ENCODE measurements at places on chromosomes 7 and 10.

- DNase-seq: no peak
Measured at GRCh38 chr10:121675344-121675743, 77.1 kb upstream of the FGFR2 start.

DNA sequence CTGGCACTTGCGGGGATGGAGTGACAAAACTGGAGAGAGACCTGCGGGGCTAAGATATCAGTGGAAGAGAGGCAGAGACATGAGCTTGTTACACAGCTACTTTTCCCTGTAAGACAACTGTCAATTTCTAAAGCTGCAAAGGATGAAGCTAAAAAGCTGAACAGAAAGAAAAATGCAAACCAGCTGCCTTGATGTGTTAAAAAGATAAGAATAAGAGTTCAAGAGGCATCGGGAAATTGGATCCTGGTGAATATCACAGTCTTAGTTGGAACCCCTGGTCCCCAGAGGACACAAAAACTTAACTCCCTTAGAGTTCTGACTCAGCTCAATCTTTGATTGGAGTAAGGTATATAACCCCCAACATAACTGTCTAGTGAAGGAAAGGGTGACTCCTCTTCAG, 38.8 kb downstream of the VPS41 start:
- no peak for DNase-seq

DNA sequence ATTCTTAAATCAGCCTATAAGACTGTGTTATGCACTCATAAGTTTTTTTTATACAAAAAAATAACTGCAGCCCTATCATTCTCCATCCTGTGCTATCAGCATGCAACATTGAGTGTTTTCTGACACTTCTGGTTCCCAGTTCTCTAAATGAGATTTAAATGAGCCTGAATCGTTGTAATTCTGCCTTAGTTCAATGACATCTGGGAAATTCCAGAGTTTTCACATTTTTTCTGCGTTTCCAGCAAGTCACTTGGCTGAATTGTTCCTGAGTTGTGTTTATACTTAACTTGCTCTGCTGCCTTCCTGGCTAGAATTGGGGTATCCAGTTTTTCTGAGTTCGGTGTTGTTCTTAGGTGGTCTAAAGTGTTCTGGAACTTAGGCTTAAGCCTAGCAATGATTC, 636.1 kb upstream of the FZD8 start:
- no peak for DNase-seq

DNA sequence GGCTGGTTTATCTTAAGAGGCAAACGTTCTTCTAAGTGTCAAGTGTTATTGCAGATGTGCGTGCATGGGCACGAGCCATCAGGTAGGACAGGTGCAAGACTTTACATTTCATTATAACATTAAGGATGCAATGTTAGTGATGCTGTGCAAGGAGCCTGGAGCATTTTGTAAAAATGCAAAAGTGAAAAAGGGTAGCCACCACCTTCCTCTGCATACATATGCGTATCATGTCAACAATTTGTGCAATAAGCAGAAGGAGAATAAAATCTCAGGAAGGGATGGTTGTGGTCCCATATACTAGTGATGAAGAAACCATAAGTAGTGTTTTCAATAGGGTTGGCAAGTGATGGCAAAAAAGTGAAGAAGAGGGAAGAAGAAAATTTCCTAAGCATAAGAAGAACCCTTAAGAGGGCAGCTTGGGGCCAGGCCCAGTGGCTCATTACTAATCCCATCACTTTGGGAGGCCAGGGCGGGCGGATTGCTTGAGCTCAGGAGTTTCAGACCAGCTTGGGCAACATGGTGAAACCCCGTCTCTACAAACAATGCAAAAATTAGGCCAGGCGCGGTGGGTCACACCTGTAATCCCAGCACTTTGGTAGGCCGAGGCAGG, 7.5 kb downstream of the PIK3AP1 start:
- DNase-seq: no peak

DNA sequence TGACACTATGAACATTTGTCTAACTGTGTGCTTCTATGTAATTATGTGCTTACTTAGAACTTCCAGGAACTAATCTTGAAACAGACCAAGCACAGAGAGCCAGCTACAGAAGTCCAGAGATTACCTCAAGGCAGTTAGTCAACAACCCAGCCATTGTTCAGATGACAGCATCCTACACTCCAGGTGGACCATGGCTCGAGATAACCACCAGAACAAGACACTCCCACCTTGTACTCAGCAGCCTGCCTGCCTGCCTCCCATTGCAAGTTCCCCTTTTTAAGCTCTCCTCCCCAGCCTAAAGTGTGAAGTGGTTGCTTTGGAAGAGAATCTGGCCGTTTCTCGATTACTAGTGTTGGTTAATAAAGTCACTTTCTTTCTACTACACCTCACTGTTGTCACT, 1080.6 kb upstream of the LRRN3 start:
- no peak for DNase-seq

- DNase-seq: no peak
Measured at GRCh38 chr7:16904076-16904475, 22.3 kb upstream of the AGR3 start.

GRCh38 chr7:1919539-1920265, 249.6 kb downstream of the ELFN1 start:
- no peak for DNase-seq

- no peak for DNase-seq
Measured at GRCh38 chr7:52017802-52018679, 701.4 kb upstream of the COBL start.

- no peak for DNase-seq
Measured at GRCh38 chr7:148334959-148335577, 255.5 kb upstream of the C7orf33 start.

- DNase-seq: no peak
Measured at GRCh38 chr10:43194859-43195258, 56.6 kb downstream of the CSGALNACT2 start.

DNA sequence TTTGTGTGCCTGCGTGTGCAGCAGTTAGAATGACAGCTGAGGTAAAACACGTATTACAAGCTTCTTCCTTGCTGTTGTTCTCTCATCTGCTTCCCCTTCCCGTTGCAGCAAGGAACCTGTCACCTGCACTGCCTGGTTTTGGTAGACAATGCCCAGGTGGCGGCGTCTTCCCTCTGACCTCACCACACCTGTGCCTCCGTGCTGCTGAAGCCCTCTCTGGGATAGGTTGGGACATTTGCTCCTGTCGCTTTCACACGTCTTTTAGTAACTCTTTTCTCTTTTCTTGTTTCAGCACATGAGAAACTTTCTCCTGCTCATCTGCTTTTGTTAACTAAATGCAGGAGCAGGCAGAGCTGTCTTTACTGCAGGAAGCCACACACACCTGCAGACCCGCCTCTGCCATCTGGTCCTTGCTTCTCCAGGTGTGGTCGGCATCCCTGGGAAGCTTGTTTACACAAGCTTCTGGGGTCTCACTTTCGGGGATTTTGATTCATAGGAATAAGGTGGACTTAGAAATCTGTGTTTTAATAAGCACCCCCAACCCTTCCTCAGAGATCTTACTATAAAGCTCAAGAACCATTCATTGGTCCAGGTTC, 60.7 kb upstream of the EXOC6 start:
- no peak for DNase-seq

GRCh38 chr7:99290980-99291607, 18.5 kb downstream of the MYH16 start:
- DNase-seq: no peak

DNA sequence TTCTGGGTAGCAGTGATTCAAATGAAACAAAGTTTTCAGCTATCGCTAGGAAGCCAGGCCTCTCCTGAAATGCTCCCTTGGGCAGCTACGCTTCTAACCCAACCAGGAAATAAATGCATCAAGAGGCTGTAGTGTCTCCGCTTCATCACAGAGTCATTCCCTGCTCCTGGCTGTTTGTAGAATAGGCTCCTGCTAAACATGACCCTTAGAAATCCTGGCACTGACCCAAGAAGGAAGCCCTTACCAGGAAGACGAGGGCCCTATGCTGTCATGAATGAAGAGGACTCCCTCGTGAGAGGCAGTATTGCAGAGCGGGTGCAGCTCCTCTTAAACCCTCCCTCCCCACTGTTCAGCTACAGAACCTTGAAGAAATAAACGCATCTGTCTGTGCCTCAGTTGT, 48.3 kb downstream of the NOD1 start:
- DNase-seq: no peak

DNA sequence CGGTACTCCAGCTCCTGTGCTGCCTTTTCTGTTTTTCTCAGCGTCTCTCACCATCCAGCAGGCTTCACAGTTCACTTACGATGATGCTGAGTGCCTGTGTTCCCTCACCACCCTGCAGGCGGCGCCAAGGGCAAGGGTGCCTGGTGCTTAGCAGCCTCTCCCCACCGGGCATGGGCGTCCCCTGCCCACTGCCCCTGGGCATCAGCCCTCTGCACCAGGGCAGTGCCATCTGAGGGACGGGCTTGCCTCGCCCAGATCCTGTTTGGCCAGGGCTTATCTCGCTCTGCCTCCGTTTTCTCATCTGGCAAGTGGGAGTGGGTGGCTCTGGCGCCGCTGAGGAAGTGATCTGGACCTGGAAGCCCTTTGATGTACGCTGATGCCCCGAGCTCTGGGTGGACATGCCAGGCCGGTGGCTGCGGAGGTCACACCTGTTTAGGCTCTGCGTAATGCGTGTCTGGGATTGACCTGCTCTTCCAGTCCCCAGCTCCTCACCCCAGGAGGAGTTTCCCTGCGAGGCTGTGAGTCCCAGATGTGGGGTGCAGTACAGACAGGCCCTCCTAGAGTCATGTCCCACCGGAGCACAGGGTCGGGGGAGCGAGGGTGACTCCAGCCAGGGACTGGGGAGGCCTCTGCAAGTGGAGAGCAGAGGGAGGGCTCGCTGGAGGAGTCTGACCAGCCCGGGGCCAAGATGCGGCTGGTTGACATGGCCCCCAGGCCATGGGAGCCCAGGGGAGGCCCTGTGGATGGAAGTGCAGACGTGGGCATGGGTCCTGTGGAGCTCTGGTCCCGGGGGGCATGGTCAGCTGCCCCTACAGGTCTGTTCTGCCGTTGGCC, 11.8 kb downstream of the TTYH3 start:
- DNase-seq: no peak

DNA sequence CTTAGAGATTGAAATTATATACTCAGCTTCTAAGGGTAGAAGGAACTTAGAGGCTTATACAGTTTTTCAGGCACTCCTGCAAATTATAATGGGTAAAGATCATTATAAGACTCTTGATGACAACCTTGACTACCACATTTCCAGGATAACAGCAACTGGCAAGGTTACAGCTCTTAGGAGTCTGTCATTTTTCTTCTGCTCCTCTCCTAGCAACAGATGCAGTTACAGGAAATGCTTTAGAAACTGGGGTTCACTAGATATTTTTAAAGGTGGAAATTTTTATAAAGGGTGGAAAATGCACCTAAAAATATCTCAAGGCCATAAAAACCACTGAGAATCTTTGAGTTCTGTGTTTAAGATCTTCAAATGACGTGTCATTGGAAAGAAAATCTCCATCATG, 185.8 kb downstream of the RELN start:
- no peak for DNase-seq

DNA sequence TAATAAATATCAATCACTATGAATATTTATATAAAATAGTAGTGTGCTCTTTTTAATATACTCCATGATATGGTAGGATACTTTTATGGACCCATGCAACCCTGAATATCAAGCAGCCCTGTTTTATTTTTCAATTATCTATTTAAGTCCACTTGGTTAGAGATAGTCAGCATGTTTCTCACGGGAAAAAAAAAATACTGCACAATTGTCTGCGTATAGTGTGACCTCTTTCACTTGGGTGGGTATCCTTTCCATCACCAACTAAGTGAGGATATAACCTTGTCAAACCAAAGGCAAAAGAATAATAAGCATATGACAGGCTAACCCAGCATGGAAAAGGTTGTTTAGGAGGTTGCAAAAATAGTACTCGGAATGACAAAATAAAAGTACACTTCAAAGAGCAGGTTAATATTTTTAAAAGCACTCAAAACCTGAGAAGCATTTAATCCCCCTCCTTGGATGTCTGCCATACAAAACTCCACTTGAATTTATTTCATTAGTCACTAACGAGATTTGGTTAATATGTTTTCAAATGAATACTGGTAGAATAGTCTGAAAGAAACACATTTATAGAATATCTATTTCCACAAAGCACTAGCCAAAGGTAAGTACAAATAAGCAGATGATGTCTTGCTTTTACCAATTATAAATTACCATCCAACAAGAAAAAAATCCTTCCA, 76.5 kb downstream of the IMMP2L start:
- DNase-seq: no peak

- DNase-seq: no peak
Measured at GRCh38 chr10:94583124-94583523, 37.5 kb downstream of the HELLS start.

- no peak for DNase-seq
Measured at GRCh38 chr7:153381275-153382040, 621.9 kb downstream of the ACTR3B start.

GRCh38 chr10:20573924-20574323, 323.2 kb downstream of the NEBL start:
- DNase-seq: no peak

- no peak for DNase-seq
Measured at GRCh38 chr10:112815269-112816032, 134.6 kb upstream of the TCF7L2 start.

DNA sequence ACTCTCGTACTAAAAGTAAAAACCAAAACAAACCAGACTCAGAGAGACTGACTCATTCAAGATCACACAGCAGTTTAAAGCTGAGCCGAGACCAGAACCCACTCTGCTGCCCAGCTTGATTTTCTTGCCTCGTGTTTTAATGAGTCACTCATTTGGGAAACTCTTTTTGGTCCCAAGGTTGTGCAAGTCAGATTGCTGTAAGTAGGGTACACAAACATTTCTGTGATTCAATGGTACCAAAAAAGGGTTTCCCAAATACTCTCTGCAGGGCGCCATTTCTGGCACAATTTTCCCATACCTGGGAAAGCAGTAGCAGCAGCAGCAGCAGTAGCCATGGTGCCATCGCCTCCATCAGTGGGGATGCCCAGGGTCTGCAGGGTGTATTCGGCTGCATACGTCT, 69.9 kb downstream of the ASAH2B start:
- no peak for DNase-seq

GRCh38 chr10:16481052-16481728, 40.5 kb downstream of the C1QL3 start:
- DNase-seq: no peak

Data from activated naive CD4-positive, alpha-beta T cell (primary cell).